ENCODE measurements at places on chromosomes 7 and 10. TPM values are rescaled to one million over a fixed set of nuclear protein-coding genes. Genes with fewer than 3 reads are reported as not detected.

DNA sequence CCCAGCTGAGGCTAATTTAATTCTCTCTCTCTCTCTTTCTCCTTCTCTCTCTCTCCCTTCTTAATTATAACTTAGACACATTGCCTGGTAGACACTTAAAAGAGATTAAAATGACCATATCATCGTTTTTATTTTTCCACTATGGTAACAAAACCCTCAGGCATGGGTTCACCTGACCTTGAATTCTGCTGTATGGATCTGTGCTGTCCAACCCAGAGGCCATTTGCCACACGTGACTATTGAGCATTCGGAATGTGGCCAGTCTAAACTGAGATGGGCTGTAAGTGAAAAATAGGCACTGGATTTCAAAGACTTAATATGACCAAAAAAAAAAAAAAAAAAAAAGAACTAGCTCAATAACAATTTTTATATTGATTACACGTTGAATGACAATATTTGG lies 93.6 kb downstream of the NHLRC2 start:
- no peak for DNase-seq

DNA sequence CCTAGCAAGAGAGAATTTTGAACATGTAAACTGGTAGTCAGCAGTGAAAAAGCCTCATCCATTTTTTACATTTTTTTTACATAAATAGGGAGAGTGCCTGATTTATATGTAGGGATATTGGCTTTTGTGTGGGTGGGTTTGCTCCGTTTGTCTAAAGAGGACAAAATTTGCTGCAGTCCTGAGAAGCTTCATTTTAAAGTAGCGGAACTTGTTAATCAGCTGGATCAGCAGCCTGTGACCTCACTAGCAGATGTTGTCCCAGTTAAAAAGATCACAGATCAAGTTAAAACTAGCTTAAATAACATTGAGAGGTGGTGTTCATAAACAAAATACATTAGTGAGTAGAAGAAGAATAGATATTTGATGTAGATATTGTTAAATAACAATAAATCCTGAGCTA lies 2.6 kb downstream of the ATRNL1 start:
- DNase-seq, result no peak

DNA sequence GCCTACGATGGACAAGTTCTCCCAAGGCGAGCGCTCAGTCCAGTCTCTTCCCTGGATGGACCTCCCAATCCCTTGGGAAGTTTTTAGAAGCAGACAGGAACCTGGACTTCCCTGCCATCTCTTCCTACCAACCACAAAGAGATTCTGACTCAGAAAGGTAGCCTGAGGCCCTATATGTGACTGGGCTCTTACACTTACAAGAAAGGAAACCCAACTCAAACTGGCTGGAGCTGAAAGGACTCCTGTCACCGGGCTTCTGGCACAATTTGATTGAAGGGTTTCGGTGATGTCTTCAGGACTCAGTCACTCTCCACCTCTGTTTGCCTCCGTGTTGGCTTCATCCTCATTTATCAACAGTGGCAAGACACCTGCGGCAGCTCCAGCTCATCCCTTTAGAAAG lies 3.7 kb upstream of the COL13A1 start:
- DNase-seq, result no peak

GRCh38 chr7:46776790-46777189 lies 805.1 kb downstream of the TNS3 start:
- DNase-seq, result no peak

DNA sequence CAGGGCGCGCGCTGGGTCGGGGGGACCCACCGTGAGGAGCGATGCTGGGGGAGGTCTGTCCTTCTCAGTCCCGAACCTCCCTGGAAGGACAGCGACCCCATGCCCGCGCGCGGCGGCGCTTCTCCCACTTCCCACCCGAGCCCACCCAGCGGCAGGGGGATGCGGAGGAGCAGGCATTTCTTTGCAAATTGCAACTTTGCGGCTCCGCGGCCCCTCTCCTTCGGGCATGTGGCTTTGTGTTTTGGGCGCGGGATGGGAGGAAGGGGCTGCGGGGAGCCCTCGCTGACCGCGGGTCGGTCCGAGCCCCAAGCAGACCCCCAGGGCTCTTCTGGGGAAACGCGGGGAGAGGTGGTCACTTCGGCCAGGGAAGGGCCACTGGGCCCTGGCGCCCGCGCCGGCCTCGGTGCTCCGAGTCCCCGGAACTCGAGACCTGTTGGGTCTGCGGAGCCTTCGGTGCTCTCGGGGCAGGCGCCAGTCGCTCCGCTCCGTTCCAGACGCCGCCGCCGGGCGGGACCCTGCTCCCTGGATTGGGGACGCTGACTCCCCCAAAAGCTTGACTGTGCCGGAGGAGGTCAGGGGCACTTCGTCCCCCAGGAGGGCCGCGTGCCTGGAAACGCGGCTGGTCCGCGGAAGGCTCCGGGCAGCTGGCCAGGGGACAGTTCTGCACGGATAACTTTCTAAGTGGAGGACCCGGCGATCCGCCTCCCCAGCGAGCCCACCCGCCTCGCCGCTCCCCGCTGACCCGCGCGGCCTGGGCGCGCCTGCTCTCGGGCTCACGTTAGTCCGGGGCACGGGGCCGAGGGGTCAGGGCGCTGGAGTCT lies 164.2 kb upstream of the DPP6 start:
- DNase-seq, result no peak

GRCh38 chr7:36300696-36301350 lies 88.8 kb upstream of the ANLN start:
- DNase-seq, result no peak

GRCh38 chr7:78530351-78530750 lies 731.8 kb downstream of the PHTF2 start:
- no peak for DNase-seq

DNA sequence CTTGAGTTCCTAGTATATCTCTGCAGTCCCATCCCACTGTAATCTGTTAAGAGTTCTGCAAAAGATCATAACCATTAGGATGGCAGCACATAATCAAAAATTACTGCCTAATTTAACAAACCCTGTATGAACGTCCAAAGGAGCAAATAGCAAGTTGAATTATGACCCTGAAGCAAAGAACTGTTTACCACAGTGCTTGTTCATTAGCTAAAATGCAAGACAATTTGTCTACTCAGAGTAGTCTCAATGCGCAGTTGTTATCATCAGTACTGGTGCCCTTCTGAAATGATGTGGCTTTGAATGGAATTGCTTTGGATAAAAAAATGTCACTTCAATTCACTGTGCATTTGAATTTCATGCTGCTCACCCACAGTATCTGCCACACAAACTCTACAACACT lies 817.0 kb downstream of the SORCS1 start:
- no peak for DNase-seq

GRCh38 chr7:21368317-21368716 lies 59.6 kb upstream of the SP4 start:
- DNase-seq, result no peak

DNA sequence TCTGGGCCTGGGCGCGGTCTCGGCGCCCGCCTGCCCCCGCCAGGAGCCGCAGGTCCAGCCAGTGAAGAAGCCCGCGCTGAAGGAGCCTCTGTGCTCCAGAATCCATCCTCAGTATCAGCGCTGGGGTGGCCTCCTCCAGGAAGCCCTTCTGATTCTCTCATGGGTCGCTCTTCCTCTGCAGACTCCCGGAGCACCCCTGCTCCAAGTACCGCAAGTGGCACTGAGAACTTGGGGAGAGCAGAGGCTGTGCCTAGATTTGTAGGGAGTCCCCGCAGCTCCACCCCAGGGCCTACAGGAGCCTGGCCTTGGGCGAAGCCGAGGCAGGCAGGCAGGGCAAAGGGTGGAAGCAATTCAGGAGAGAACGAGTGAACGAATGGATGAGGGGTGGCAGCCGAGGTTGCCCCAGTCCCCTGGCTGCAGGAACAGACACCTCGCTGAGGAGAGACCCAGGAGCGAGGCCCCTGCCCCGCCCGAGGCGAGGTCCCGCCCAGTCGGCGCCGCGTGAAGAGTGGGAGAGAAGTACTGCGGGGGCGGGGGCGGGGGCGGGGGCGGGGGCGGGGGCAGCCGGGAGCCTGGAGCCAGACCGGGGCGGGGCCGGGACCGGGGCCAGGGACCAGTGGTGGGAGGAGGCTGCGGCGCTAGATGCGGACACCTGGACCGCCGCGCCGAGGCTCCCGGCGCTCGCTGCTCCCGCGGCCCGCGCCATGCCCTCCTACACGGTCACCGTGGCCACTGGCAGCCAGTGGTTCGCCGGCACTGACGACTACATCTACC lies at the start of gene ALOX5:
Gene ALOX5, plus strand, starts transcription at position 641 of the 774 bp plus-strand sequence. Its CDS starts 64 bp downstream, at position 705.
- peak; percentile 9 for DNase-seq

- DNase-seq, result no peak
Observed at GRCh38 chr10:69845574-69846292, 44.0 kb downstream of the COL13A1 start.

The C10orf105 gene
- 0.32 TPM for total RNA-seq

The UNCX gene
- not detected for total RNA-seq

The HTR5A gene
- not detected for total RNA-seq

The LRRC18 gene
- not detected for total RNA-seq
